Stimulated activated CD4-positive, alpha-beta T cell treated with anti-CD3 and anti-CD28 coated beads, TNF-alpha, amount 100 ng/mL, for 1 hour (primary cell): ENCODE measurements at places on chromosomes 12 and 14.

DNA sequence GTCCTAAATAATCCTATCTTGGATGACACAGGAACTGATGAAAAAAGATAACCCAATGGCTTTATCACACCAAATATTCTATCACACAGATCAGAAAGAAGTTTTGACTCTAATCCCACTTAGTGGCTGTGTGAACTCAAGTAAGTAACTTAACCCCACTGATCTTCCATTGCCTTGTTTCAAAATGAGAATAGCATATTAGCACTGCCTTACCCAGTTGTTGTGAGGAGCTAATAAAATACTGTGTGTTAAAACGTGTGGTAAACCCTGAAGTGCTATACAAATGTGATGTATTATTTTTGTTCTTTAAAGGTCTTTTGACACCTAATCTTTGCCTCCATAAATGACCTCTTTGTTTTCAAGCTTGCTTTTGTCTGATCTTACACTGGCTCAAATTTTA, 60.9 kb upstream of the ARID2 start:
- DNase-seq: no peak

DNA sequence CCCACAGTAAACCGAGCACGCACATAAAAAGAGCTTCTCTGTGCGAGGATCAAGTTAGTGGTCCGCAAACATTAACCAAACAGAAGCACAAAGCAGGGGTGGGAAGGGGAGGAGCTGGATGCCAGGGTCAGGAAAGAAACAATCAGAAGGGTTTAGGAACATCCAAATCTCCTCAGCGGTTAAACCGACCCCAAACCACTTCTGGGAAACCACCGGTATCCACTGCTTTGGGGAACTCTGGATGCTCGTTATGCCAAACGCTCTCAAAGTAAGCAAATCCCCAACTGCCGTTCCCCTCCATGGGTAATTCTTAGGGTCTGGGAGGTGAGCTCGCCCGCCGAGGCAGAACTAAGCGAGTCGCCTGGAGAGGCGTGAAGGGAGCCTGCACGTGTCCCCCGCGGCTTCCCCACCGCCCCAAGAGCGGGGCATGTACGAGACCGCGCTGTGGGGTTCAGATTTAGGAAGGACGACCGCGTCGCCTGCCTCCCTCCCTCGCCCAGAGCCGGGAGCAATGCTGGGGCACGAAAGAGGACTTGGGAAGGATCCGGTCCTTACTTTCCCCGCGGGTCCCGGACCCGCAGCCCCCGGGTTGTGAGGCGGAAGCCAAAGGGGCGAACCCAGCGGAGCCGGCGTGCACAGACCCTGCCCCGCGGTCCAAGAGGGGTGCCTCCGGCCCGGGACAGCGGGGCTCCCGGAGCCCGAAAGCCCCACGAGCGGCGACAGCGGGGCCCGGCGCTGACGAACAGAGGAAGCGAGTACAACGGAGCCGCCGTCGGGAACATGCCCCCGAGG, 711 bp downstream of the SBNO1 start:
- DNase-seq: peak; percentile 11

GRCh38 chr12:53221203-53222080, 10.6 kb downstream of the RARG start:
- DNase-seq: no peak

DNA sequence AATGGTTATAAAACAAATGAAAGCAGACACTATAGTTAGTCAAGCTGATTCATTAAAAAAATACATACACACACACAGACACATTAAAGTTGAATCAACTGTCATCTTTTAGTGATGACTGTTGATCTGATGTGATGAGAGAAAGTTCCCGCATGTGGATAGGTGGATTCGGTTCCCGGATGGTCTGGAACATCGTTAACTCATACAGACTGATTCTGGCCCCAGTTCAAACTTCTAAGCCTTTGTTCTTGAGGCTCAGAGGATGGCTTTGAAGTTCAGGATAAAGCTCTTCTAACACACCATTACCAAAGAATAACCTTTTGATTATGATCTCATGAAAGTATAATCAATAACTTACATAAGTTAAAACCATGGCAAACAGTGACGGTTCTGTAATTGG, 27.5 kb downstream of the WIF1 start:
- DNase-seq: no peak

DNA sequence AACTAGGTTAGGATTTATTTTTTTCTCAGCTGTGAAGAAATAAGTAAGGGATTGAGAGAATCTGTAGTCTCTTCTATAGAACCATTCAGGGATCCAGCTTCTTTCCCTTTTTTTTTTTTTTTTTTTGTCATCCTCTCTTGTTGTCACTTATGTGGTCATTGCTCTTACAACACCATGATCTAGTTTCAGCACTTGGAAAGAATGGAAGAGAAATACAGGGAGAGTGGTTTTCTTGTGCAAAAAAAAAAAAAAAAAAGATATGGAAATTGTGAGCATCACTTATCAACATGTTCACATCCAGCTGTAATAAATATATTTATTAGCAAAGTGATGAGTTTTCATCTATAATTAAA, 599.3 kb downstream of the SLC6A15 start:
- no peak for DNase-seq

- DNase-seq: no peak
Measured at GRCh38 chr12:76398106-76398505, 49.9 kb upstream of the BBS10 start.

GRCh38 chr12:78157199-78157598, 326.5 kb downstream of the NAV3 start:
- no peak for DNase-seq

DNA sequence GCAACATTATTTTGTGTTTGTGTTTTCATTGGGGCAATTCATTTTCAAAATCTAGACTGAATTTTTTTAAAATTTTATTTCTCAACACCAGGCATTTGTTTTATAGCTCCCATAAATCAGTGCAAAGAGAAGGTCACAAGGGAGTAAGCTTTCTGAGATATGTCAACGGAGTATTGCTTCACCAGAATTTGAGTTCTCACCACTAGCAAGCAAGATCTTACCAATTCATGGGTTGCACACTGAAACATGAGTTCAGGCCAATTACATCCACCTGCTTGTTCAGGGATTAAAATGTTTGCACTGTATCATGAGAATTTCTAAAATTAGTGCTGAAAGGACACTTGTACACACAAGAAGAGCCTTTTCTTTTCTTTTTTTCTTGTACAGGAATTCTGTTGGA, 121.9 kb downstream of the CAND1 start:
- no peak for DNase-seq

DNA sequence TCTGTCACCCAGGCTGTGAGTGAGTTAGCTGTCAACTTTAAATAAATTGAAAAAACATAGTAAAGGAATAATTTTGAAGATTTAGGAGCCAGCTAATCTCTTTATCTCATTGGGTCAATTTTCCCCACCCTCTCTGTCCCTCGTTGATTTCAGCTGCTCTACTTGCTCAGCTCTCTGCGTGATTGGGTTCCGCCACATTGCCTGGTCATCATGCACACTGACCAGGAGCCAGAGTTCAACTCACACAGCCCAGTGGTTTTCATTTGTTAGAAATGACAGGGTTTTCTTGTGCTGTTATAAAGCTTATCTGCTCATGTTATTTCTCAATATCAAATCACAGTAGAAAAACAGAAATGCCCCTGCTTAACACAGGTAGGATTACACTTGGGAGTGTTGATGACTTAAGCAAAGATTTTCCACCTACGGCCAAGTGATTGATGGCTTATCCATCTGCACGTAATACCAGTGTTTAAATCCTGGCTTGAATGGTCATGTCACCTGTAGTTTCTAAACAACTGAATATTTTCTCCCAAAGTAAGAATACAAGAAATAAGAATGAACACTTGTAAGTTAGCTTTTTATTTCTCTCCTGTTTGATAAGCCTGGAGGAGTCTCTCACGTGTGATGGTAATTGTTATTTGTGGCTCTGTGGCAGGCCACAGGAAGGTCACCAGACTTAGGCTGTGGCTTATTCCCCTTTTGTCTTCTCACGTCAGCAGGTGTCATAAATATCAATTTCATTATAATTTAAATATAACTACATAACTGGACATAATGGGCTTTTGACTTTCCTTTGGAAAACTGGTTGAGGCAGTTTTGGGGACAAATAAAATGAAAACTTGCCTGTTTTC, 367.2 kb upstream of the DDHD1 start:
- DNase-seq: no peak

DNA sequence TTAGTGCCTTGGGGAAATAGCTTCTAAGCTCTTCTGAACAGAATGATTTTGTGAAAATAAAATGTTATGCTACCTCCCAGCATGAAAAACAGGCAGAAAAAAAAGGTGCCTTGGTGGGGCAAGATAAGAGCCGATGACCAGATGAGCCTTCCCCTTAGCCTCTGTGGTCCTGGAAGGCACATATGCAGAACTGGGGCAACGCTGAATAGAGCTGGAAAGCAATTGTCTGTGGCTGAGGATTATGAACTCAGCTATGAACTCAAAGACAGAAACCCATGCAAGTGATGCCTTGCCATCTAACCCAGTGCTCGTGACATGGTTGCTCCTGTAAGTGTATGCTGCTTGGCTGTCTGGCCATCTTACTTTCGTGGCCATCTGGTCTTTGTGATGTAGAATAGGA, 128.5 kb upstream of the FRMD6 start:
- DNase-seq: no peak

DNA sequence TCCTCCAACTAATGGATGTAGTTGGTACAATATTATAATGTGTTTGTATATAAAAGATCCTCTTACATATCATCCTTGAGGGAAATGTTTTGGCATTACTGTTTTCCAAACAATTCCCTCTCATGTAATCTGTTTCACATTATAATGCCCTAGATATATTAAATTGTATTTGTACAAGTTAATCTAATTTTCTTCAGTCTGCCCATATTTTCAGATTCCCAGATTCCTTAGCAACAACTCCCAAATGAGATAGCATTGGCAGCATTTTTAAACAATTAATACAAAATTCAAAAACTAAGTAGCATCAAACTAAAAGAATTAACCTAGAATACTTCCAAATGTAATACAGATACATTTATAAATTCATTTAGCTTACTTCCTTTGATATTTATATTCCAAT, 860.2 kb downstream of the C12orf50 start:
- DNase-seq: no peak

DNA sequence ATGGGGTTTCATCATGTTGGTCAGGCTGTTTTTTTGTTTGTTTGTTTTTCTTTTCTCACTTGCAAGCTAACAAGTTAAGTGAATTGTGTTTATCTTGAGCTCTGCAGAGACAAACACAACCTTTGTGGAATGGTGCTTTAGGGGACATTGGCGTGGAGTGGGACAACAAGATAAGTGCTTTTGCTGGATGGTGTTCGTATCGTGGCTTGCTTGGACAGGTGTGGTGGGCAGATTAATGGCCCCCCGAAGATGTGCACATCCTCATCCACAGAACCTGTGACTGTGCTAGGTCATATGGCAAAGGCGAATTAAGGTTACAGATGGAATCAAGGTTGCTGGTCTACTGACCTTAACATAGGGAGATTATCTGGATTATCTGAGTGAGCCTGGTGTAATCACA, 7.0 kb downstream of the MLXIP start:
- DNase-seq: no peak

DNA sequence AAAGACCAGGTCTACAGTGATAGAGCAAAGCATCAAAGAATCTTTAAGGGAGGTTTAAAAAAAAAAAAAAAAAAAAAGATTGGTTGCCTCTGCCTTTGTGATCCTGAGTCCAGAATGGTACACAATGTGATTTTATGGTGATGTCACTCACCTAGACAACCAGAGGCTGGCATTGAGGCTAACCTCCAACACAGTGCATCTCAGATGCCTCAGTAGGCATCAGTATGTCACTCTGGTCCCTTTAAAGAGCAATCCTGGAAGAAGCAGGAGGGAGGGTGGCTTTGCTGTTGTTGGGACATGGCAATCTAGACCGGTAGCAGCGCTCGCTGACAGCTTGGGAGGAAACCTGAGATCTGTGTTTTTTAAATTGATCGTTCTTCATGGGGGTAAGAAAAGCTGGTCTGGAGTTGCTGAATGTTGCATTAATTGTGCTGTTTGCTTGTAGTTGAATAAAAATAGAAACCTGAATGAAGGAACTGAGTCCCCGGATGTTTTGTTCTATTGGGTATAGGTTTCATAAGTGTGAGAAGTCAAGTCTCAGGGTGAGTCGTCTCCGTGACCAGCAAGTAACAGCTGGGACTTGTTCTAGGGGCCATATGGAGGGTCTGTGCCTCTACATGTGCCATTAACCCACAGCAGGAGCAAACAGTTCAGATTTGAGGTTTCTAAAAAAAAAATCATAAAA, 9.3 kb downstream of the PEBP1 start:
- DNase-seq: no peak

DNA sequence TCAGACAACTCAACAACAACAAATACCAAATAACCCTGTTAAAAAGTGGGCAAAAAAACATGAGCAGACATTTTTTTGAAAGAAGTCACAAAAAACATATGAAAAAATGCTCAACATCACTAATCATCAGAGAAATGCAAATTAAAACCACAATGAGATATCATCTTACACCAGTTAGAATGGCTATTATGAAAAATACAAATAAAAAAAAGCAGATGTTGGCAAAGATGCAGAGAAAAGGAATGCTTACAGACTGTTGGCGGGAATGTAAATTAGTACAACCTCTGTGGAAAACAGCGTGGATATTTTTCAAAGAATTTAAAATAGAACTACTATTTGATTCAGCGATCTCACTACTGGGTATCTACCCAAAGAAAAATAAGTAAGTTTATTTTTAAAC, 114.0 kb downstream of the SLC38A4 start:
- no peak for DNase-seq

- DNase-seq: no peak
Measured at GRCh38 chr12:102885043-102885932, 31.8 kb downstream of the PAH start.

GRCh38 chr12:105850103-105850968, 288.4 kb downstream of the NUAK1 start:
- DNase-seq: no peak

DNA sequence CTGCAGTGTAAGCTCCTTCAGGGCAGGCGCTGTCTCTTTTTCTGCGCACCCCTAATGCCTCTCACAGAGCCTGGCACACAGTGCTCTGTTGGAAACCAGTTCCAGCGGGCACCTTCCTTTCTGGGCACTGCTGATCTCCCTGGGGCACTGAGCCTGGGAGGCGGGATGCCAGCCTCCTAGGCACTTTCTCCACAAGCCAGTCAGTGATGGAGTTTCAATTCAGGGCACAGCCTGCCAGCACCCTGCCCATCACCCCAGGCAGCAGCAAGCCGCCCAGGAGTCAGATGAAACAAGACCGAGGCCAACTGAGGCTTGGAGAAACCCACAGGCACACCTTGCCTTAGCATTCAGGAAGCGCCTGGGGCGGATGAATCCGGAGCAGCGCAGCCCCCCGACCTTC, 5.7 kb upstream of the CTDSP2 start:
- DNase-seq: no peak

GRCh38 chr12:120368789-120369602, at the start of gene MSI1:
TSS of gene MSI1 (minus strand) at chr12:120369164. CDS start at chr12:120369091, 73 bp downstream.
- no peak for DNase-seq

GRCh38 chr12:127489061-127489460, 777.9 kb upstream of the TMEM132C start:
- DNase-seq: no peak
